ENCODE measurements at places on chromosomes 7 and 10.

GRCh38 chr7:44604941-44605340, 1.5 kb upstream of the OGDH start:
- no peak for DNase-seq

DNA sequence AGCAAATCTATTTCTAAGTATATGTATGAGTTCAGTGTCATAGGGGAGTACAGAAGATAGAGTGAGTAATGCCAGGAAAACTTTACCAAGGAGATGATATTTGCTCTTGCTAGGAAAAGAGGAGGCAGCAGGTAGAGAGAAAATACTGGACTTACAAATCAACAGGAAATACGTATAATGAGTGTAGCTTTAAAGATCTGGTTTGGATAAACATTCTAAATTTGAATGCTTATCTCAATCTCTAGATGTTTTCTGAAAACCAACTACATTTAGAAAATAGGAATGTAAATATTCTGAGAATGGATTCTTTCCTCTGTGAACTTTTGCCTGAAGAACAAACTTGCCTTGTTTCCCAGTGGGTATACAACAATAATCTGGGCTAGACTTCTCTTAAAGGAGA, 46.9 kb upstream of the GNAI1 start:
- DNase-seq, result no peak

GRCh38 chr10:61779950-61780659, 117.4 kb downstream of the CABCOCO1 start:
- DNase-seq, result no peak

GRCh38 chr7:74253835-74254128, 417 bp downstream of the RFC2 start:
- peak; percentile 28 for DNase-seq

DNA sequence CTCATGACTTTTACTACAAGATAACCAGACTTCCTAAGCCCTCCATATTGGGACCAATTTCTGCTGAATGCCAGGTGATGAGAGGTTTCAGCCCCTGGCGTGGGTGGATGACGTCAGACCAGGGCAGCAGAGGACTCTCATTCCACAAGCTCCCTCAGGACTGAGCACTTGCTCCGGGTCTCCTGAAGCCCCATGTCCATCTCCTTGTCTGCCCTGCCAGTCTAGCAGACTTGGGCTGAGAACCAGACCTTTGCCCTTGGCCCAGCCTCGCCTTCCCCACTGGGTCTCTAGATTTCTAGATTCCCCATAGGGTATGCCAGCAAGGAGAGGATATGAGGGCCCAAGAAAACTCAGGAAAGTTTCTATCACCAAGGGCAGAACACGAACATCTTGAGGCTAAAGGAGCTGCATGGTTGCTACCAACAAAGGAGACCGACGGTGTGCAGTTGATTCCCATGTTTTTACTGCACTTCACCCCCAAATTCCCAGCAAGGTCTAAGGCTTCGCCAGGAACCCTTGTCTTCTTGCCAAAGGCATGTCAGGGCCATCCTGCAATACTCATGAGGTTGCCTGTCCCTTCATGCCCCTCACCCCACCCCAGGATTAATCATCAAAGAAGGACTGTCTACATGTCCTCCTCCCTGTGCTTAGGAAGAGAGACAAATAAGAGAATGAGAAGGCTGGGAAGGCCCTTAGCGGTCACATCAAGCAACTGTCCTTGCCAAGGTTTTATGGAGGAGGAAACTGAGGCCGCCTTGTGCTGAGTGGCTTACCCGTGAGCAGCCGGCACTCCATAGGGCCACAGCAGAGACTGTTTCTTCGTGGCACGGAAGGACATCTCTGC, 96.5 kb upstream of the MACROH2A2 start:
- no peak for DNase-seq

- DNase-seq, result no peak
These were observed 61.6 kb downstream of the MICALL2 start for GRCh38 chr7:1397491-1398327.
